ENCODE measurements at places on chromosomes 3 and 15.

DNA sequence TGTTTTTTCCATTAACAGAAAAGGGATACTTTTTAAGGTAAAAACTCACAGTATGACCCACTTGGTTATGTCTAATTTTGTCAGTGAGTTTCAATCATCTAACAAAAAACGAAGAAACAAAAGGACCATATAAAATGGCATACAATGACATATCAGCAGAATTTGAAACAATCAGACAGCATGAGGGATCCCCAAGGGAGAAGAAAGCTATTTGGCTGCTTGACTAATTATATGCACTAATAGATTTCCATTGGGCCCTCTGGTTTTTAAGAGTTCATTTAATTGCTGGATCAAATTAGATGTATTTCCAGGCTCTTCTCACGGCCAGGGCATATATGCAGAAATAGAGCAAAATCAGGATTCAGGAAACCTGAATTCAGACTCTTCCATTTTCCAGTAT, 376.4 kb upstream of the GBE1 start:
- DNase-seq, result no peak

DNA sequence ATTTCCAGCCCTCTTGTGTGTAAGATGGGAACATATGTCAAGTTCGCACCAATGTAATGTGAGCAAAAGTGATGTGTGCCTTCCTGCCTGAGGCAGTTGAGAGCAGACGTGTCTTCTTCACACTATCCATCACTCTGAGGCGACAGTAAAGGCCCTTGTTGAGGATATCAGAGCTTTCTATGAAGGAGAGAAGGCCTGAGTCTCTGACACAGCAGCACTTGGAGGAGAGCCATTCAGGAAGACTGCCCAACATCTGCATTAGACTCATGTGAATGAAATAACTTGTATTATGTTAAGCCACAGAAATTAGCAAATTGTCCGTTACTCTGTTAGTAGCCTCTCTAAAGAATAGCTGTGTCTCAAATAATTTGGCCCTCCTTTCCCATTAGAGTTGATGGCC, 108.8 kb upstream of the CCDC54 start:
- DNase-seq, result no peak

DNA sequence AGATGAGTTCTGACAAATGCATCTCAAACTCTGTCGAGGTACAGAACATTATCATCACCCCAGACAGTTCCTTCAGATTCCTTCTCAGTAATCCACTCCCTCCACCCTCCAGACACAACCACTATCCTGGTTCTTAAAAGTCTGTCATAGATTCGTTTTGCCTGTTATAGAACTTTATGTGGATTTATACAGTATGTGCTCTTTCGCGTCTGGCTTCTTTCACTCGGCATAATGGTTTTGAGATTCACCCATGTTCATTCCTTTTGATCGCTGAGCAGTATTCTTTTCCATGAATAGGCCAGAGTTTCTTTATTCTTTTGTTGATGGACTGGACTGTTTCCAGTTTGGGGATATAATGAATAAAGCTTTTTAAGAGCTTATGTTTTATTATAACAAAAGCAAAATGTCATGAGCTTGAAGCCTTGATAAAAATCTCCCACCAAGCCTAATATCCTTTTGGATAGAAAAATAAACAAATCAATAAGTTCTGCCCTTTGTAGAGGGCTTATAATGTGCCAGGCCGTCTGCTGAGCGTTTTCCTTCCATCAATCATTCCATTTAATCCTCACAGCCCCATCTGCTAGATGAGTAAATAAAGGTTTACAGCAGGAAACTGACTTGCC, 21.3 kb upstream of the RFTN1 start:
- no peak for DNase-seq

DNA sequence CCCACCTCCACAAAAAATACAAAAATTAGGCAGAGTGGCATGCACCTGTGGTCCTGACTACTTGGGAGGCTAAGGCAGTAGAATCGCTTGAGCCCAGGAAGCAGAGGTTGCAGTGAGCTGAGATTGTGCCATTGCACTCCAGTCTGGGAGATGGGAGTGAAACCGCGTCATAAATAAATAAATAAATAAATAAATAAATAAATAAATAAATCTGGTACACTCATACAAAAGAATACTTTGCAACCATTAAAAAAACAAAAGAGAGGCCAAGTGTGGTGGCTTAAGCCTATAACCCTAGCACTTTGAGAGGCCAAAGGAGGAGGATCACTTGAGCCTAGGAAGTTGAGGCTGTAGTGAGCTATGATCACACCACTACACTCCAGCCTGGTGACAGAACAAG, 28.0 kb downstream of the MESP1 start:
- no peak for DNase-seq

- DNase-seq, result no peak
Measured at GRCh38 chr3:52704611-52705437, 767 bp downstream of the GLT8D1 start.

- no peak for DNase-seq
Measured at GRCh38 chr15:100558771-100559254, 30.1 kb upstream of the CERS3 start.

GRCh38 chr3:61944726-61945125, 383.4 kb downstream of the PTPRG start:
- DNase-seq, result no peak

- DNase-seq, result no peak
Measured at GRCh38 chr3:168157099-168157700, 61.5 kb upstream of the GOLIM4 start.

DNA sequence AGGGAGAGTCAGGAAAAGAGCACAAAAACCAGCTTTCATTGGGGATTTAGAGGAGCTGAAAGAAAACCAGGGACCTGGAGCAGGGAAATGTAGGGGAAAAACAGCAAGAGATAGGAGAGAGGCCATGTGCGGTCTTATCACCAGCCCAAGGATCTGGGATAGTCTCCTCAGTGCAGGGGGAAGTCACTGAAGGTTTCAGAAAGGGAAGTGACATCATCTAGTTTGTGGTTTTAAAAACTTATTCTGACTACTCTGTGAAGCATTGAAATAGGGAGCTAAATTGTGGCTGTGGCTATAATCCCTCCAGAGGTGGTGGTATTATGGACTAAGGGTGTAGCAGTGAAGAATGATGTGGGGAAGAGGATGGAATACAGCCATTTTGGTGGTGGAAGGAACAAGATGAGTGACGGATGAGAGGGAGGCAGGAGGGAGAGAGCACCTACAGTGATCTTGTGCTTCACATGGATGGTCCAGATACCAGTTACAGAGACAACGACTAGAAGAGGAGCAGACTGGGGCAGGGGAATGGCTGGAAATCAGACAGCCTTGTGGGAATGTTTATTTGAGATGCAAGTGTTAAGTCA, 72.7 kb downstream of the HMG20A start:
- no peak for DNase-seq

DNA sequence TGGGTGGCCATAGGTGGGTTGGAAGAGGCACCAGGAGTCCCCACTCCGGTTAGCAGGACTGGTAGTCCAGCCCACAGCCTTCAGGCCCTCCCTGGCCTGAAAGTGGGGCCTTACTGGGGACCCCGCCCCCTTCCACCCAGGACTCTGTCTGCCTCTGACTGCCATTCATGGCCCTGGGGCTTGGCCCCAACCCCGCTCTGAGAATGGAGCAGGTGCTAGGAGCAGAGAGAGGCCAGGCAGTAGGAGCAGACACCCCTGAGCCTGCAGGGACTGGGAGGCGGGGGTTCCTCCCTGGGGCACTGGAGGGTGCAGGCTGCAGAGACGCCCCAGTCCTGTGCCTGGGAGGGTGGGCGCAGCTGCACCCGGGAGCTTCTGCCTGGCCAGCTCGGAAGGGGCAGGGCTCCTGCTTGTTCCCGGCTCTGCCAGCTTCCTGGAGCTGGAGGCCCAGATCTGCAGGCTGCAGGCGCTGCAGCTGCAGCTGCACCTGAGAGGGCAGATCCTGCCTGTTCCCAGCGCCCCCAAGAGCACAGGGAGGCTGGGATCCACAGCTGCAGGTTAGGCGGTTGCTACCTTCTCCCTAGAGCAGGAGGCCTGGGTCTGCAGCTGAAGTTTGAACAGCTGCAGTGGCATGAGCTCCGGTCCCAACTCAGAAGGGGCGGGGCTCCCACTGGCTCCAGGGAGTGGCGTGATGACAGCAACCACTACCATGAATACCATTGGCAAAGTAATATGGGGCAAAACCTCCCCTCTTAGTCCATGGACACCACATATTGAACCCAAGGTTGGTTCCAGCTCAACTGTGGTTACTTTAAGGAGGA, 194.7 kb downstream of the SQOR start:
- DNase-seq, result no peak

- DNase-seq, result no peak
Measured at GRCh38 chr3:18919158-18919557, 229.2 kb upstream of the KCNH8 start.

- no peak for DNase-seq
Measured at GRCh38 chr3:61966200-61966599, 404.8 kb downstream of the PTPRG start.

DNA sequence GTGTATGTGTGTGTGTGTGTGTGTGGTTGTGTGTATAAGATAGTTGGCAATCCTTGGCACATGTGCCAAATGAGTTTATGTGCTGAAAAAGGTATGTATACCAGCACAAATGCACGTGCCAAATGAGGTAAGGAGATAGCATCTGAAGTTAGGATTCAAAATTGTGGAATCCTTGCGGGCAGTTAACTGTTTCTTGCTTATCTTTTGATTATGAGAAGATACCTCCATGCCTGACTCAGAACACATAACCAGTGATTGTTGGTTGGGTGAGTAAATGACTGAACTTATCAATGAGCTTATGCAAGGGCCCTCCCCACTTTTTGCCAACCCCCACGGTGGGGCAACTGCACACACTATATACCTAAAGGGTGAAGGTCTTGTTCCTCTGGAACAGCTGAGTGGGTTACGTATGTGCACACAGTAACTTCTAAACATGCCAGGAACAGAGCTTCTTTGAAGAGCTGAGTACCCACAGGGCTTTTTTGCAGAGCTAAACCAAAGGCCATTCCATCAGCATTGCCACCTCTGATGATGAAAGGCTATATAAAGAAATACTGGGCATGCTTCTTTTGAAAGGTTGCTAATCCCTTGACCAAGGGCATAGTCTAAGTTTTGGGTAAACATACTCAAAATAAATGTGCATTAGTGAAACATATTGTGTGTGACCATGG, 60.1 kb downstream of the MEIS2 start:
- no peak for DNase-seq

DNA sequence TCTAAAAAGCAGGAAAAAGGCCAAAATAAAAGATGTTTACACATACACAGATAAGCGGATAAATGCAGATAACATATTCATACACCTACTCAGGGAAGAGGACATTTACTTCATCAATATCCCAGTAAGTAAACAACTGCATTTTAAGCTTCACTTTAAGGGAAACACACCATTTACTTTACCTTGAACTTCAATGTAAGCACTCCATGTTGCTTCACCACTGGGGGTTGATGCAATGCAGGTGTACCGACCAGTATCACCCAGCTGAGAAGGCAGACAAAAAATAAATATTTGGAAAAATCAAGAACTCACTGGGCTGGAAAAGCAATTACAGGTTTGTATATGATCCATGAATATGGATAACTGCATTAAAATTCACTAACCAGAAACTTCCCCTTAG, 1099.5 kb downstream of the ROBO1 start:
- no peak for DNase-seq

- no peak for DNase-seq
Measured at GRCh38 chr3:44805960-44806359, 44.4 kb downstream of the KIF15 start.

DNA sequence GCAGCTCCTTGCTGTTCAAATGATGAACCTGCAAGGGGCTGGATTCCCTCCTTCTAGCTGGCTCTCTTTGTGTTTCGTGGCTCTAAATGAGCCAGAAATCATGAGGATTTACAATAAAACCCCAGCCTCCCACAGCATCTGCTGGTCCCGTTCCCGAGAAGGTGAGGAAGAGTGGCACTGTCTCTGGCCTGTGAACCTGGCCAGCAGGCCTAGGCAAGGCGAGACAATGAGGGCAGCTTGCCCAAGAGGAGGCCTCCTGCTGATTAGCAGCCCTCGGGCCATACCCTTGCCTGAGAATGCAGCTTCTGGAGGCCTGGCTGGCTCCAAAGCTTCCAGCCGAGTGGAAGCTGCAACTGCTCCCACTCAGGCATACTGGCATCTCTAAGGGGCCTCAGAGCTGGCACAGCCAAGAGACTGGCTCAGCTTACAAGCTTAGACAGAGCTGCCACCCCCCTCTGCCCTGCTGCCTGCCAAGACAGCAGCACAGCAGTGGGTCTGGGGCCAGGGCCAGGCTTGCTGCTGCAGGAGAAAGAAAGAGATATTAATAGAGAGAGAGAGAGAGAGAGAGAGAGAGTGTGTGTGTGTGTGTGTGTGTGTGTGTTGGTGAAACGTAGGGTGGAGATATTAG, 76.5 kb downstream of the HMG20A start:
- DNase-seq, result no peak

- no peak for DNase-seq
Measured at GRCh38 chr3:156188757-156189156, 68.4 kb downstream of the KCNAB1 start.

Data from NCI-H187 (cell line).